ENCODE measurements at places on chromosomes 5 and 9. TPM values are rescaled to one million over a fixed set of nuclear protein-coding genes. Genes with fewer than 3 reads are reported as not detected.

GTF3C5 gene
- total RNA-seq = 101 TPM

DNA sequence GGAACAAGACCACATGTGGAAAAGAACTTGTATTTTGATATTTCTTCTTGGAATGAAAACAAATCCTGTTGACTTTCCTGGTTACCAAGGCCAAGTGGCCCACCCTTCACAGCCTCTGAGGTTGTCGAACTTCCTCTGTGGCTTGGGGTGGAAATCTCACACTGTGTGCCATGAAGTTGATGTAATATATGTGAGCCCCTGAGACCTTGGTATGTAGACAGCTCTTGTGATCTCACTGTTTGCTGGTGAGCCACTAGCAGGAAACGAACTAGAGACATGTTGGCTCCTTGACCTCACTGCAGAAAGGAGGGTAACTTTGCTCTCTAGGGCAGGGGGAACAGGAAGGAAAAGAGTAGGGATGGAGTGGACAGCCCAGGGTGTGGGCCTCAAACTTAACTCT is 159.4 kb downstream of the ARHGAP26 start:
- H3K27me3 ChIP-seq = no peaks in the 10 kb centered on the region
- no peak overlapping the region for H3K4me3 ChIP-seq
- H3K27ac ChIP-seq = peak overlapping the region; percentile 1
- peaks cover 45% of the 10 kb centered on the region for H3K4me1 ChIP-seq

IDNK gene
- total RNA-seq = 10.7 TPM

RABGAP1 gene
- 33.1 TPM for total RNA-seq

DNA sequence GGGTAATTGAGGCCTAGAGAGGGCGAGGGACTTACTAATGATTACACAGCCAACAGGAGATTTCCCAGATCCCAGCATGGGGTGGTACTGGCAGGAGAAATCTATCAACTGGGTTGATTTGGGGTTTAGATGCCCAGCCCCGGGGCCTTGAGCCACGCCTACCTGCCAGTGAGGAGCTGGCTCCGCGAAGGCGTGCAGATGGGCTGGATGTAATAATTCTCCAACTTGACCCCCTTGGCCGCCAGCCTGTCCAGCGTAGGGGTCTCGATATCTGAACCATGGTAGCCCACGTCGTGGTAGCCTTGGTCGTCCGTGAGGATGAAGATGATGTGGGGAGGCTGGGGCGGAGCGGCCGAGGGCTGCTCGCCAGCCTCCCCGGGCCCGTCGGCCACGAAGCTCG is 804 bp downstream of the ARSI start:
- H3K4me3 ChIP-seq = no peak overlapping the region
- no peaks in the 10 kb centered on the region for H3K4me1 ChIP-seq
- peaks cover 36% of the 10 kb centered on the region for H3K27me3 ChIP-seq
- no peaks in the 10 kb centered on the region for H3K36me3 ChIP-seq

BTNL8 gene
- 0.74 TPM for total RNA-seq

CAST gene
- total RNA-seq = 163 TPM

DNA sequence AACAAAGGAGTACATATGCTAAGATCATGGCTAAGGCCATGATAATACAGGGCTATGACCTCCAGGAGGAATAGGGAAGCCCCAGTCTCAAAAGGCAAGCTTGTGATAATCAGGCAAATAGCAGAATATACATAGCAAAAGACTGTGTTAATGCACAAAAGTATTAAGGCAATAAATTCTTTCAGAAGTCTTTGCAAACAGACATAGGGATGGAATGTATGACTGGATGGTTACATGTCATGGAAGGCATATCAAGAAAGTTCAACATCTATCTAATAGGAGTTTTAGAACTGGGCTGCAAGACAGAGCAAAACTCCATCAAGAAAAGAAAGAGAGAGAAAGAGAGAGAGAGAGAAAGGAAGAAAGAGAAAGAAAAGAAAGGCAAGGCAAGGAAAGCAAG is 264.5 kb upstream of the CDH6 start:
- no peaks in the 10 kb centered on the region for H3K36me3 ChIP-seq
- H3K4me1 ChIP-seq = no peaks in the 10 kb centered on the region
- no peak overlapping the region for H3K4me3 ChIP-seq
- H3K27ac ChIP-seq = no peak overlapping the region
- H3K27me3 ChIP-seq = no peaks in the 10 kb centered on the region

- H3K36me3 ChIP-seq = no peaks in the 10 kb centered on the region
- H3K27me3 ChIP-seq = peaks cover 30% of the 10 kb centered on the region
- no peak overlapping the region for H3K4me3 ChIP-seq
Measured at GRCh38 chr5:61614606-61615005, 282.5 kb downstream of the ZSWIM6 start.

SHISAL2B gene
- not detected for total RNA-seq

- DNase-seq = no peak
- H3K27me3 ChIP-seq = no peaks in the 10 kb centered on the region
- no peaks in the 10 kb centered on the region for H3K4me1 ChIP-seq
- no peak overlapping the region for H3K27ac ChIP-seq
Measured at GRCh38 chr5:78972654-78973428, 12.3 kb downstream of the ARSB start.

GRCh38 chr5:16572289-16573015 is 44.3 kb downstream of the RETREG1 start:
- no peaks in the 10 kb centered on the region for H3K27me3 ChIP-seq
- DNase-seq = no peak
- H3K4me3 ChIP-seq = no peak overlapping the region
- H3K36me3 ChIP-seq = peaks cover 1% of the 10 kb centered on the region

PDLIM4 gene
- total RNA-seq = 0.79 TPM

TLX3 gene
- total RNA-seq = not detected

DNA sequence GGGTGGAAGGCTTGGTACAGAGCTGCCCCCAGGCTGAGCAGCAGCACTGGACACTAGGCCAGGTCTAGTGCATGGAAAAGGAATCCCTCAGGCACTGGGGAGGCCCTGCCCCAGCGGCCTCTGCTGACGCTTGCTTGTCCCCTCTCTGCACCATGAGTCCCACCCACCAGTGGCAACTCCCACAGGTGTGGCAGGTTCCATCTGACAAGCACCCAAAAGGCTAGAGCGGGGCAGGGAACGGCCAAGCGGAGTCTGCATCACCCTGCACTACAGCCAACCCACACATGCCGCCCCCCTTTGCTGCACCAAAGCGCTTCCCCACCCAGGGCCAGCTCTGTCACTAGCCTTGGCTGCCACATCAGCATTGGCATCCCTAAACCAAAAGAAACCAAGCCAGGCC is 115.2 kb upstream of the SARDH start:
- no peak overlapping the region for H3K4me3 ChIP-seq
- no peaks in the 10 kb centered on the region for H3K27me3 ChIP-seq
- H3K36me3 ChIP-seq = no peaks in the 10 kb centered on the region
- H3K27ac ChIP-seq = no peak overlapping the region
- DNase-seq = no peak
- no peaks in the 10 kb centered on the region for H3K4me1 ChIP-seq

GRCh38 chr9:108271646-108272348 is 584.0 kb downstream of the ACTL7B start:
- no peak overlapping the region for H3K27ac ChIP-seq
- no peaks in the 10 kb centered on the region for H3K4me1 ChIP-seq
- H3K27me3 ChIP-seq = no peaks in the 10 kb centered on the region
- DNase-seq = no peak

GRCh38 chr9:131660466-131661405 is 79.1 kb downstream of the RAPGEF1 start:
- peak overlapping the region; percentile 37 for H3K4me3 ChIP-seq
- no peaks in the 10 kb centered on the region for H3K27me3 ChIP-seq
- peak overlapping the region; percentile 78 for H3K27ac ChIP-seq
- DNase-seq = no peak
- peaks cover 10% of the 10 kb centered on the region for H3K36me3 ChIP-seq

ELOVL7 gene
- total RNA-seq = 5.9 TPM

DNA sequence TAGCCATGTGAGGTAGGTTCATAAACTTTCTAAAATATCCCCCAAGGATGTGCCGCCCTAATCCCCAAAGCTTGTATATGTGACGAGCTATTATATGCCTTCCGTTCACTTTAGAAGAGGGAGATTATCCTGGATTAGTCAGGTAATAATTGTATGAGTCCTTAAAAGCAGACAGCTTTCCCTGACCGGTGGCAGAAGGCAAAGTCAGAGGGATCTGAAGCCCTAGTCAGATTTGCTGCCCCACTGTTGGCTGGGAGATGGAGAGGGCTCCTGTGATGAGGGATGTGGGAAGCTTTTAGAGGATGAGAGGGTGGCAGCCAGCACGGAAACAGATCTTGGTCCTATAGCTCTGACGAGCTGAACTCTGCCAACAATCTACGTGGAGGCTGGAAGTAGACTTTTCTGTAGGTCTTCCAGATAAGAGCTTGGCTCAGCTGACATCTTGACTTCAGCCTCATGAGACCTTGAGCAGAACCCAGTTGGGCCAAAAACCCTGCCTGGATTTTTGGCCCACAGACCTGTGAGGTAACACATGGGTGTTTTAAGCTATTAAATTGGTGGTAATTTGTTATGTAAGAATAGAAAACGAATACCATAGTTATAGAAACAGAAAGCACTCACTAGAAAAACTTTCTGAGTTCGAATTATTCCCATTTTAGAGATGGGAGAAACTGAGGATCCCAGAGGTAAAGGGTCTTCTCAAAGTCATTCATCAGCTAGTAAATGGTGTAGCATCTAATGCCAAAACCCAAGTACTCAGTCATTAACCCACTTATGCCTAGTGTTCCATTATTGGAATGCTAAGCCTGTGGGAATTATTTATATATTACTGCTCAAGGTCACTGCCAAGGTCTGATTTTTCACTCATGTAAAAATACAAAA is 48.9 kb downstream of the SH3PXD2B start:
- DNase-seq = no peak
- peaks cover 8% of the 10 kb centered on the region for H3K4me1 ChIP-seq
- no peak overlapping the region for H3K27ac ChIP-seq
- peaks cover 27% of the 10 kb centered on the region for H3K27me3 ChIP-seq
- no peaks in the 10 kb centered on the region for H3K36me3 ChIP-seq

GRCh38 chr5:82274343-82275211 is 3.6 kb downstream of the RPS23 start:
- no peak for DNase-seq
- H3K4me1 ChIP-seq = peaks cover 45% of the 10 kb centered on the region
- no peak overlapping the region for H3K27ac ChIP-seq
- no peaks in the 10 kb centered on the region for H3K27me3 ChIP-seq
- H3K36me3 ChIP-seq = peaks cover 21% of the 10 kb centered on the region

GRCh38 chr5:120358949-120359348 is 105.2 kb upstream of the PRR16 start:
- no peak overlapping the region for H3K4me3 ChIP-seq
- H3K27me3 ChIP-seq = no peaks in the 10 kb centered on the region
- no peak for DNase-seq
- H3K4me1 ChIP-seq = no peaks in the 10 kb centered on the region
- H3K27ac ChIP-seq = no peak overlapping the region
- no peaks in the 10 kb centered on the region for H3K36me3 ChIP-seq

DNA sequence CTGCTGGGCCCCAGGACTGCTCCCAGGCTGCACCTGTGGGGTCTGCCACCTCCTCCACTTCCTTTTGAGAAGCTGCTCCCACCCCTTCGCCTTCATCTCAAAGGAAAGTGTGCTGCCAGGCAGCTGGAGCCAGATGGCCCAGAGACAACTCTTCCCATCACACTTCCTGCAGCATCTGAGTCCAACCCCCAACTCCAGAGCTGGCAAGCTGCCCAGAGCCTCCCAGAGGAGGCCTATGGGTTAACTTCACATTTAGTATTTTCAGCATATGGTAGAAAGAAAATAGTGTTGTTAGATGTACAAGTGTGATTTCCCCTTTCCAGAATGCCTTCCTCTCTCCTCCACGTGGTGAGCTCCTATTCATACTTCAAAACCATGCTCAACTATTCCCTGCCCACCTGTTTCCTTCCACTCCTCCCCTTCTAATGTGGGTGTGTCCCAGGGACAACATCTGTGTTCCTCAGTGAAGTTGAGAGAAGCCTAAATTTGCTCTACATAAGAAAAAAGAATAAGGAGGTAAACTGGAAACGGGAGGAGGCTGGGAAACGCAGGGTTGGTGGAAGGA is 38.6 kb upstream of the KCNMB1 start:
- H3K27ac ChIP-seq = no peak overlapping the region
- no peaks in the 10 kb centered on the region for H3K36me3 ChIP-seq
- no peak for DNase-seq
- H3K27me3 ChIP-seq = peaks cover 19% of the 10 kb centered on the region
- H3K4me1 ChIP-seq = no peaks in the 10 kb centered on the region

GRCh38 chr5:17222664-17223063 is 5.2 kb downstream of the BASP1 start:
- no peak overlapping the region for H3K4me3 ChIP-seq
- DNase-seq = no peak

Measured in activated T-cell treated with anti-CD3 and anti-CD28 coated beads, Interleukin-2, amount 50 U/mL, for 72 hours (primary cell).